ENCODE measurements at places on chromosomes 12 and 14.

DNA sequence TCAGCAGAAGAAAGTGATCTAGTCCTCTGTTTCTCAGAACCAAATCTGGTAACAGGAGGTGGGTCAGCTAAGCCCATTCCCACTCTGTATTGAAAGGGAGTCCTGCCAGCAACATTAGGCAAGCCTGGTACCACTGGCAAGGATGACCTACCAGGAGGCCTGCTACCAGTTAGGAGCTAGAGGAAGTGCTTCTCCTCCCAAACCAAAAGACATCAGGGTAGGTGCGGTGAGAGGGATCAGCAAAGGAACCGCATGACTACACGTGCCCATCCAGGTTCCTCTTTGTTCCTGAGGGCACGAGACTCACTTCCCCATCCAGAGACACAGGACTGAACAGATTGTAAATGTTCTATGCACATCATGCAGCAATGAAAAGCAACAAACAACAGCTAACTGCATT, 2.8 kb downstream of the KLRC4 start:
- DNase-seq = peak; percentile 68

- DNase-seq = no peak
These were observed 20.4 kb downstream of the EID3 start for GRCh38 chr12:104323899-104324298.

GRCh38 chr12:119547001-119547400, 46.6 kb upstream of the TMEM233 start:
- no peak for DNase-seq

GRCh38 chr14:41636492-41637392, 30.1 kb downstream of the LRFN5 start:
- no peak for DNase-seq

DNA sequence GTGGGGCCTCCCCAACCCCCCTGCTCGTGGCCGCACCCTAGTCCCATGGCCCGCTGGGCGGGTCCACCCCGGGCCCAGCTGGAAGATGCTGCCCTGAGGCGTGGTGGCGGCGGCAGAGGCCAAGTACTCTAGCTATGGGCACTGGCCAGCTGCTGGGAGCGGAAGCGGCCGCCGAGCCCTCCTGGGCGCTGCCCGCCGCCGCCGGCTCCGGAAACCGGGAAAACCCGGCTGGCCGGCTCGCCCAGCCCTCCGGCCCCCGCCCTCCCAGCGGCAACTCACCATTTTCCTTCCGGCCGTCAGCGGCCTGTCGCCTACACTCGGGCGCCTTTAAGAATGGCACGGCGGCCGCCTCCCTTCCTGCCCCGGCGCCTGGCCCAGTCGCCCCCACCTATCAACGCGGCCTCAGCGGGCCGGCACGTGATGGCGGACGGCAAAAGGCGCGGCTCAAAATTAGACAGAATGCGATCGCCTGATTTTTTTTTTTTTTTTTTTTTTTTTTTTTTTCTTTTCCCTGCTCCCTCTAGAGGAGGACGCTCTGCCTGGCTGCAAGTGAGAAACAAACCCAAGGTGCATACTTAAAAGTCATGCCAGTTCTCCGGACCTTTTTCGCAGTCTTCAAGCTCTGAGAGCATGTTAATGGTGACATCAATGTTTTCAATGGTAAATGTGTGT, at the start of gene GMFB:
GMFB (minus strand) TSS at position 335 of the 672 bp plus-strand sequence; CDS start at position 282, 53 bp downstream.
- DNase-seq = peak; percentile 92

- no peak for DNase-seq
These were observed 95.2 kb downstream of the FAR2 start for GRCh38 chr12:29244159-29244765.

DNA sequence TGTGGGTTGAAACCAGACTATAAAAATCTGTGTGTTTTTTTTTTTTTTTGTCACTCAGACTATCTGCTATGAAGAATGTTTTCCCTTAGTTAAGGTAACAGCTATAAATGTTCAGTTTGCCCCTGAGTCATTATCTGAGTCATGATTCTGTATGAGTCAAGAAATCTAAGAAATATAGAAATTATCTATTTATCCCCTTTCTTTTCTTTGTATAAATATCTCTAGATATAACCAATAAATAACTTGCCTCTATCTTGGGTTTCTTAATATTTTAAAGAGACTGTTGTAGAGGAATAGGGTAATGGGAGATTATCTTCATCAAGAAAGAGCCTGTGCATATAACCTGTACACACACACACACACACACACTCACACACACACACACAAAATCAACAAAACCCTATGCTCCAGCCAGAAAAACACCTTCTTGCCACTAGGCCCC, 161.7 kb upstream of the EEA1 start:
- DNase-seq = no peak

DNA sequence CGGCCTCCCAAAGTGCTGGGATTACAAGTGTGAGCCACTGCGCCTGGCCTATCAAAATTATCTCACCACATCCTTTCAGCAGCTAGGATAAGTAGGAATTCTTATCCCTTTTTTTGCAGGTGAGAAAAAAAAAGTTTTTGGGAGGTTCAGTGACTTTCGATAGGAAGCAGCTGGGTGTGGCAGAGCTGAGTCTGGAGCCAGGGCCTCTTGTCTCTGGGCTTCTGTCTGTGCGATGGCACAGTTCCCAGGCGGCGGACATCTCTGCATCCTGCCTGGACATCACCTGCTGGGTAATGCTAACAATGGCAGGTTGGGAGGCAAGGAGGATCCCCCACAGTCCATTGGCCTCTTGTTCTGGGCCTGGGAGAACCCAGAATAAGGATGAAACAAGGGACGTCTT, 12.5 kb downstream of the NRXN3 start:
- no peak for DNase-seq

Measured in activated CD8-positive, alpha-beta memory T cell treated with anti-CD3 and anti-CD28 coated beads for 24 hours (primary cell).